Activated CD4-positive, alpha-beta T cell treated with anti-CD3 and anti-CD28 coated beads for 36 hours (primary cell): ENCODE measurements at places on chromosomes 4 and X.
A peak's percentile ranks its signal among the peaks of the same experiment; 100 is the strongest.

- no peaks in the 10 kb centered on the region for H3K4me1 ChIP-seq
- H3K36me3 ChIP-seq: no peaks in the 10 kb centered on the region
- H3K27ac ChIP-seq: no peak overlapping the region
- H3K4me3 ChIP-seq: no peak overlapping the region
Observed at GRCh38 chr4:27921231-27921630, 1060.6 kb downstream of the STIM2 start.

DNA sequence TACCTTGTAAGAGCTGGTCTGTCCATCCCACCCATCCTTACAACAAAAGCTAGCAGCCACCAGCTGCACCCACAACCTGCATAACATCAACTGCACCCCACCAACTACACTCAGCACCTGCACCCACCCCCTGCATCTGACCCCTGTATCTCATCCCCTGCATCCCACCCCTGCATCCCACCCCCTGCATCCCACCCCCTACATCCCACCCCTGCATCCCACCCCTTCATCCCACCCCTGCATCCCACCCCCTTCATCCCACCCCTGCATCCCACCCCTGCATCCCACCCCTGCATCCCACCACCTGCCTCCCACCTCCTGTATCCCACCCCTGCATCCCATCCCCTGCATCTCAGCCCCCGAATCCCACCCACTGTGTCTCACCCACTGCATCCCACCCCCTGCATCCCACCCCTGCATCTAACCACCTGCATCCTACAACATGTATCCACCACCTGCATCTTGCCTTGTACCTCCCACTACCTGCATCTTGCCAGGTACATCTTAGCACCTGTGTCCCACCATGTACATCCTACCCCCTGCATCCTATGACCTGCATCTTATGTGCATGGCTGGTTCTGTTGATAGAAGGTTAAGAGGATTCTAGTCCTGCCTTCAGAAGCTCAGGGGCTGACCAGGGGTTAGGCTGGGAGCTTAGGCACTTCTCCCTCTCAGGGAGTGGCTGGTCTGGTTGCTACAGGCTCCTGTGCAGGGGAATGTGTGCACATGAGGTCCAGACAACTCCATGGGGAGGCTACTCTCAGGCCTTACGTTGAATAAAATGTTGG is 9.4 kb downstream of the TMEM271 start:
- DNase-seq: no peak
- no peaks in the 10 kb centered on the region for H3K36me3 ChIP-seq
- H3K4me3 ChIP-seq: no peak overlapping the region
- H3K27ac ChIP-seq: no peak overlapping the region
- H3K27me3 ChIP-seq: peaks cover 13% of the 10 kb centered on the region

GRCh38 chrX:46044486-46044885 is 500.7 kb downstream of the ZNF674 start:
- H3K27me3 ChIP-seq: no peaks in the 10 kb centered on the region
- H3K27ac ChIP-seq: no peak overlapping the region
- no peaks in the 10 kb centered on the region for H3K36me3 ChIP-seq
- peaks cover 5% of the 10 kb centered on the region for H3K4me1 ChIP-seq
- no peak for DNase-seq

DNA sequence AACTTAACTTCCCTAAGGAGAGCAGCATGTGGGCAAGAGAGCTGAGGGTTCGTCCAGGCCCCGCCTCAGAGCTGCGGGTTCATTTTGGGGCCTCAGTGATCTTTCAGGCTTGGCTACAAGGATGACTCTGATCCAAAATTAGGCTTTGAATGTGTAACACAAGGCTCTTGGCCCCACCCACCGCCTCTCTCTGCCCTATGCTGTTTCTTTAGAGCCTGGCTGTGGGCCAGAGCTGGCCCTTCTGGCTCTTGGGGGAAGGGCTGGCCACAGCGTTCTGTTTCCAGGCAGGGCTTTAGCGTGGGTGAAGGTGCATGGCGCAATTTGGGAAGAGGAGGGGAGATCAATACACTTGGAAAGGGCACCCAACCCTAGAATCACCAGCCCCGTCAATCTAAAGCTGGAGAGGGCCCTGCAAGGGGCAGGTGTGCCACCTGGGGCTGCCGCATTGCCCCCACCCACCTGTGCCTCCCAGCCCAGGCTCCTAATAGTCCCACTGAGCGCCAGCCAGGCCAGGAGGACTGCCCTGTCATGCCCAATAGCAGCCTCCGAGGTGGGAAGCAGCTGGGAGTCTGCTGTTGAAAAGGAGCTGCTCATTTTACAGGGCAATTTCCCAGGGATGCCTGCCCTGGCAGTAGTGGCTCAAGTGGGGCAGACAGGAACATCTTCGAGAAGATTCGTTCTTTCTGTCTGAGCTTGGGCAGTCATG is 84.5 kb upstream of the MAML3 start:
- H3K36me3 ChIP-seq: no peaks in the 10 kb centered on the region
- peaks cover 32% of the 10 kb centered on the region for H3K4me1 ChIP-seq
- no peak overlapping the region for H3K4me3 ChIP-seq
- H3K27ac ChIP-seq: no peak overlapping the region
- H3K27me3 ChIP-seq: no peaks in the 10 kb centered on the region

DNA sequence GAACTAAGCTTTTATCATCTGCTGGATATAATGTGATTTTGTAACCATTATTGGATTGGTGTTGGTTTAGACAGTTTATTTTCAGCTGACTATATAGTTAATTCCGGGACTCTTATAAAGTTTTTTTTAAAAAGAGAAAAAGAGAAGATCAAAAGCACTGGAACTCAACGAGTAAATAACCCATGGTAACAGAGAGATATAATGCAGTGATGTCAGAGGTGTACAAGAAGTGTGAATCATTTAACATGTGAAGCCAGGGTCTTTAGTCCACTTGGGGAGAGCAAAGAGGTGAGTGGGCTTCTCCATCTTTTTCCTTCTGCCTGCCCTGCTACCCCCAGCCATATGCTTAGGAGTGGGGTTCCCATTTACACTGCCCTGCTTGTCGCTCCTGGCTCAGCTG is 3.2 kb downstream of the TMEM165 start:
- peaks cover 37% of the 10 kb centered on the region for H3K4me1 ChIP-seq
- H3K27ac ChIP-seq: no peak overlapping the region
- H3K4me3 ChIP-seq: peak overlapping the region; percentile 89
- no peaks in the 10 kb centered on the region for H3K27me3 ChIP-seq

GRCh38 chr4:96228463-96228862 is 388.6 kb downstream of the PDHA2 start:
- no peaks in the 10 kb centered on the region for H3K36me3 ChIP-seq
- DNase-seq: no peak

DNA sequence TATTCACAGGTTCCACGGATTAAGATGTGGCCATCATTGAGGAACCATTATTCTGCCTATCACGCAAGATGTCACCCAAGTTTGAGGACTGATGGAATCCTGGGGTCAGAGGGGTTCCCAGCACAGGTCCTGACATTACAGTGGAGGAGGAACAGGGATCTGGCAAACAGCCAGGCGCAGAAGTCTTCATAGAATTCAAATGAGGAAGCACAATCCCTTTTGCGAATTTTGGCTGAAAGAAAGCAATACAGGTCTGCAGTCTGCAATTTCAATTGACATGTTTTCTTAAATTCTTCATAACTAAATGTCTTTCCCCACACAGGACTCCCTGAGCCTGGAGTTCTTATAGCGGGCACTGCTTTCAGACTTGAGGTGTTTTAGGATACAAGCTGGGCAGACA is 14.5 kb downstream of the DOCK11 start:
- no peaks in the 10 kb centered on the region for H3K27me3 ChIP-seq
- DNase-seq: no peak

- DNase-seq: no peak
- no peaks in the 10 kb centered on the region for H3K27me3 ChIP-seq
- H3K27ac ChIP-seq: no peak overlapping the region
- H3K36me3 ChIP-seq: no peaks in the 10 kb centered on the region
- no peaks in the 10 kb centered on the region for H3K4me1 ChIP-seq
Observed at GRCh38 chr4:11701966-11702725, 273.5 kb upstream of the HS3ST1 start.

DNA sequence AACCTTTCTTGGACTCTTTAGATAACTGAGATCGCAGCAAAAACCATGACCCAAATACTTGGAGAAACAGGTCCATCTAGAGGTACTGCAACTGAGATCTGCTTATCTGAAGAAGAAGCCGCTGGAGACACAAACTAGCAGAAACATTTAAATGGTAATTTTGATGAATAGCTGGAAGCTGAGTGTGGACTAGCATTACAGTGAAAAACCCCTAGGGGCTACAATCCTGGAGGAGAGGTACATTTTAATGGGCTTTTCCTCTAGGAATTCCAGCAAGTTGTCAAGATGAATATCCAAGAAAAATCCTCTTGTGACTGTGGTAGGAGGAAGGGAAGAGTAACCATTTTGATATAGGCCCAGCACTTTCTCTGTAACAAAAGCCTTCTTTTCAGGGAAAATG is 592.5 kb upstream of the GRIA3 start:
- no peaks in the 10 kb centered on the region for H3K36me3 ChIP-seq
- H3K27me3 ChIP-seq: no peaks in the 10 kb centered on the region
- H3K4me3 ChIP-seq: no peak overlapping the region
- no peaks in the 10 kb centered on the region for H3K4me1 ChIP-seq
- no peak for DNase-seq

- peak overlapping the region; percentile 26 for H3K4me3 ChIP-seq
- H3K27me3 ChIP-seq: peaks cover 6% of the 10 kb centered on the region
- H3K36me3 ChIP-seq: peaks cover 18% of the 10 kb centered on the region
- peak overlapping the region; percentile 90 for H3K27ac ChIP-seq
- peaks cover 73% of the 10 kb centered on the region for H3K4me1 ChIP-seq
Observed at GRCh38 chr4:26076000-26076587, 162.1 kb downstream of the SMIM20 start.

DNA sequence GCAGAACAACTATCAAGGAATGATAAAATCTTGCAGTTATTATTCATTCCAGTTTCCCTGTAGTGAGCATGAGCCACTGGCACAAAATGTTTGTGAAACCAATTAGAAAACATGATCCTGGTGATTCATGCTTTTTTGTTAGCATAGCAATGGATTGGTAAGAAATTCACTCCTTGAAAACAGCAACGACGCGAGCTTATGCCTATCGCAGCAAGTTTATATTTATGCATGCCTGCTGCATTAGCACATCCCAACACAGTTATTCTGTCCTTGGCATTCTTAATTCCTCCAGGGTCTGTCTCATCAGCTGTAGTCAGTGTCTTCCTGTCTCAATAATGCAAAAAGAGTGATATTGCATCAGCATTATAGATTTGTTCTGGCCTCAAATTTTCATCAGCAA is 975.9 kb downstream of the STIM2 start:
- H3K4me1 ChIP-seq: no peaks in the 10 kb centered on the region
- H3K36me3 ChIP-seq: no peaks in the 10 kb centered on the region
- DNase-seq: no peak
- no peaks in the 10 kb centered on the region for H3K27me3 ChIP-seq
- H3K4me3 ChIP-seq: no peak overlapping the region
- H3K27ac ChIP-seq: no peak overlapping the region

DNA sequence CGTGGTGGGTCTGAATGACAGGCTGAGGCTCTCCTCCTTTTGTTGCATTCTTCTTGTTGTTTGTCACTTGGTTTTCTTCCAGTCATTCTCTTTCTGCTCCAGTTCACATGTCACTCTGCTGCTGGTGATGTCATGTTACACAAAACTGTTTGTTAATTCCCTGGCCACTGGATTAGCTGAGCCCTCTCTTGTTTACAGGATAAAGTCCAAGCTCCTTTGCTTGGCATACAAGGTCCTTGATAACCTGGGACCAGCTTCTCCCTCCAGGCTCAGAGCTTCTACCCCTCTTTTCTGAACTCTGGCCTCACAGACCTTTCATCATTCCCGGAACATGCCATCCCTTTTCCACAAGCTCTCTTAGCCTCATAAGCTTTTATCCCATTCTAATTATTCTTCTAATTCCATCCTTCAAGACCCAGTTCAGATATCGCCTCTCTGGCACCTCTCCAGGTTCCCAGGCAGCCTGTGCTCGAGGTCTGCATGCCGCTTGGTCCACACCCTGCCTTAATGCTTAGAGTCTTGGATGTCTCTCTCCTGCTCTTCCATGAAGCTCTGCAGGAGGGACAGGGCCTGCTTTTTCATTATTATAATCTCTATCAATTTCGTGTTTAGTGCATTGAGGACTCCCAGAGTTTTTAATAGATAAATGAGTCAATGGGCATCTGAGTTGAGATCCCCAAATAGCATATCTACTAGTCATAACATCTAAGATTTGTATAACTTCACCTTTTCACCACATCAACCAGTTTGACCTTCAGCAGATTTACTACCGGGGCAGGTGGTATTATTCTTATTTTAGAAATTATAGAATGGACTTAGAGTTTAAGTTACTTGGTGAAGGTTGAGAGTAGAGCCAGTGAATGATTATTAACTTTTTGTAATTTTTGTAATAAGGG is 98.7 kb downstream of the TMEM131L start:
- H3K4me3 ChIP-seq: no peak overlapping the region
- no peaks in the 10 kb centered on the region for H3K27me3 ChIP-seq
- no peak for DNase-seq
- H3K36me3 ChIP-seq: peaks cover 53% of the 10 kb centered on the region
- peaks cover 71% of the 10 kb centered on the region for H3K4me1 ChIP-seq

DNA sequence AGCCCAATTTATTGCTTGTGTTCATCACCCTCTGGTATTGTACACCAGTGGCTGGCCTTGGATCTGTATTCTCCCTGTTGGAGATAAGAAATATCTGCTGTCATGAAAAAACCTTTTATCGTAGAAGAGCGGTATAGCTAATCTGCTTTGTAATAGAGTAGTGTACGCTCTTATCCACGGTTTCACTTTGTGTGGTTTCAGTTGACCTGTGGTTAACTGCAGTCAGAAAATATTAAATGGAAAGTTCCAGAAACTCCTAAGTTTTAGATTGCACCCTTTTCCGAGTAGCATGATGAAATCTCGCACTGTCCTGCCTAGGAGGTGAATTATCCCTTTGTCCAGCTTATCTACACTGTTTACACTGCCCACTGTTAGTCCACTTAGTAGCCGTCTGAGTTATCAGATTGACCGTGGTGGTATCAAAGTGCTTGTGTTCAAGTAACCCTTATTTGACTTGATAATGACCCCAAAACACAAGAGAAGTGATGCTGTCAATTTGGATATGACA is 42.4 kb downstream of the KDM6A start:
- no peak overlapping the region for H3K4me3 ChIP-seq
- no peaks in the 10 kb centered on the region for H3K27me3 ChIP-seq
- no peak for DNase-seq
- peaks cover 42% of the 10 kb centered on the region for H3K4me1 ChIP-seq
- peak overlapping the region; percentile 31 for H3K27ac ChIP-seq

DNA sequence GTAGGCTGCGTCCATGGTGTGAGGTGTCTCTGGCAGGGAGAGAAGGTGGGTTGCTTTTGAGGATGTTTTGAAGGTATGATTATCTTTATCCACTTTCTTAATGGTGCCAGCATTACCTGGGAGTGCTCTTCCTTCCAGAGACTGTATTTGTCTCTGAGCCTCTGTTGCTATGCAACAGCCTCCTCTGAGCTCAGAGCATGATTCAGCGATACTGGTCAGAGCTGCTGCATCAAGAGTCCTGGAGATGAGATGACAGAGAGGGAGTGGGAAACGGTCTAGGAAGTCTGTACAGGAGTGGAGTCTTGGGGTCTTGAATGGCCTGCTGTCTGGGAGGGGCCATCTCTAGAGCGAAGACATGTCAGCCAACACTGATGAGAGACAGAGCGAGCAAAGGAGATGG is 104.4 kb upstream of the RAB40AL start:
- H3K27me3 ChIP-seq: no peaks in the 10 kb centered on the region
- no peak overlapping the region for H3K27ac ChIP-seq
- peaks cover 2% of the 10 kb centered on the region for H3K36me3 ChIP-seq
- H3K4me3 ChIP-seq: no peak overlapping the region
- no peak for DNase-seq

- H3K27ac ChIP-seq: no peak overlapping the region
- no peaks in the 10 kb centered on the region for H3K36me3 ChIP-seq
- no peak overlapping the region for H3K4me3 ChIP-seq
Observed at GRCh38 chr4:108890484-108890881, 127.6 kb upstream of the ETNPPL start.
